ENCODE measurements at places on chromosomes 2 and 18.

DNA sequence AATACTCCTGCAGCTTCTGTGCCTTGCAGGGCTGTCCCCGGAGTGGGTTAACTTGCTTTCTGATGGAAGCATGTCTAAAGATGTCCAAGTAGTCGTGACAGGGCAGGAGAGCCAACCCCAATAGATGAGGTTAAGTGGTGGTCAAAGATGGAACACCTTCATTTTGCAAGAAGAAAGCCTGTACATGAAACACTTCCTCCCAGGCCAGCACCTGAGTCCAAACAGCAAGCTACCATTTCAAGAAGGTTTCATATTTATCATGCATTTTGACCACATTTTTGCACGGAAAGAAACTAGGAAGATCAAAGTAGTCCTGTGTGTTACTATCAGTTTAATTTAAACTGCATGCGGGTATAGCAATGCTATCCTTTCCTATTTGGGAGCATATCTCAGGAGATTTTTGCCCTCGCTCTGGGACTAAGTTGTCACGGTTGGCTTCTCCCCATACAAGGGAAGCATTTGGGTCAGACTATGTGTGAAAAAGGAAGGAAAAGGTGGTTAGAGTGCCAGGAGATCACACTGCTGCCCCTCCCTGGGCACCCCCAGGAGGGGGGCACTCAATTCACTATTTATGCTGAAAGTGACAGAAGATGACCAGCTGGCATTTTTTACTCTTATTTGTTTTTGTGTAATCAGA is 187.6 kb downstream of the ZNF521 start:
- no peak for DNase-seq

GRCh38 chr2:86541334-86541733 is 21.9 kb downstream of the CHMP3 start:
- DNase-seq, result no peak

GRCh38 chr2:128504246-128505149 is 185.8 kb upstream of the HS6ST1 start:
- DNase-seq, result no peak

DNA sequence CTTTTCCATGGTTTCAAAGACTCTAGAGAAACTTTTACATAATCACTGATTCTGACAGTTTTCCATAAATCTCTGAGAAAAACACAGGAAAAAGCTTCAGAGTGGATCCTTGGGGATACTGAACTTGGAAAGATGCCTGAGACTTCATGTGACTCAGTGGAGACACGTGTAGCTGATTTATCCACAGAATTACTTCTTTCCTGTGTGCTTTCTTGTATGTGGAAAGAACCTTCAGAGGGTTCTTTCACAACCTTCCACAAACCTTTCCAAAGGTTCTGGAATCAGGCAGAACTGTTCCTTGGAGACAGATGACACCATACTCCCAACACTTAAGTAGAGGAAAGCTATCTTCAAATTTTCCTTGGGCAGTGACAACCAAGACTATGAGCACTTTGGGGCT is 207.2 kb downstream of the RND3 start:
- peak; percentile 96 for DNase-seq

DNA sequence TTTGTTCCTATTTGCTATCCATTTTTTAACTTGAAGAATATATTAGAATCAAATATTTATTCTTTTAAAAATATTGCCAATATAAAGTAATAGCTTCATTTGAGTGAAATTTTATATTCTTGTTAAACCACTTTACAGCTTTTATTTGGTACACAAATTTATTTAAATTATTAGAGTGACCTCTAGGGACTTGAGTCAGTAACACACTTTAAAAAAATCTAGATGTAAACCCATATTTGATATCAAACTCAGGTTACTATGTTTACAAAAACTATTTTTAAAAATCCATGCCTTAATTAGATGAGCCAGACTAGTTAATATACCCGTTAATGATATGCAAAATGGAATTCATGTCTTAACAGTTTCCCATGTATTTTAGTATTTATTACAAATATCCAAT is 134.6 kb downstream of the MAP4K4 start:
- DNase-seq, result no peak

GRCh38 chr18:12621742-12622306 is 36.1 kb downstream of the SPIRE1 start:
- peak; percentile 84 for DNase-seq

- no peak for DNase-seq
Measured at GRCh38 chr2:196182439-196183171, 11.2 kb upstream of the STK17B start.

- peak; percentile 54 for DNase-seq
Measured at GRCh38 chr2:10810202-10811161, 2.1 kb downstream of the PDIA6 start.

All from AG10803 (cell line).